ENCODE measurements at places on chromosomes 12 and 14. TPM values are rescaled to one million over a fixed set of nuclear protein-coding genes. Genes with fewer than 3 reads are reported as not detected.

Gene P2RX2
- total RNA-seq = not detected

Gene NKX2-8
- not detected for total RNA-seq

Gene CCDC92
- total RNA-seq = 21.0 TPM

Gene PPM1H
- total RNA-seq = 17.8 TPM

Gene FZD10
- total RNA-seq = 0.26 TPM

Gene RNF10
- total RNA-seq = 113 TPM

Gene WNT5B
- 42.5 TPM for total RNA-seq

Gene BDKRB1
- total RNA-seq = 21.7 TPM

Gene CCND2
- total RNA-seq = 25.3 TPM

Gene C3AR1
- 0.13 TPM for total RNA-seq

Gene SLC8A3
- total RNA-seq = 0.26 TPM

Gene CKB
- 66.4 TPM for total RNA-seq

Data from articular chondrocyte of knee joint (primary cell).